ENCODE measurements at places on chromosomes 1 and 21.

- DNase-seq: no peak
These were observed 127.9 kb downstream of the ZNF326 start for GRCh38 chr1:90122654-90123340.

- DNase-seq: no peak
These were observed 283.9 kb downstream of the PBX1 start for GRCh38 chr1:164842870-164843269.

GRCh38 chr1:153483776-153484175 lies 23.3 kb upstream of the S100A7 start:
- DNase-seq: no peak

DNA sequence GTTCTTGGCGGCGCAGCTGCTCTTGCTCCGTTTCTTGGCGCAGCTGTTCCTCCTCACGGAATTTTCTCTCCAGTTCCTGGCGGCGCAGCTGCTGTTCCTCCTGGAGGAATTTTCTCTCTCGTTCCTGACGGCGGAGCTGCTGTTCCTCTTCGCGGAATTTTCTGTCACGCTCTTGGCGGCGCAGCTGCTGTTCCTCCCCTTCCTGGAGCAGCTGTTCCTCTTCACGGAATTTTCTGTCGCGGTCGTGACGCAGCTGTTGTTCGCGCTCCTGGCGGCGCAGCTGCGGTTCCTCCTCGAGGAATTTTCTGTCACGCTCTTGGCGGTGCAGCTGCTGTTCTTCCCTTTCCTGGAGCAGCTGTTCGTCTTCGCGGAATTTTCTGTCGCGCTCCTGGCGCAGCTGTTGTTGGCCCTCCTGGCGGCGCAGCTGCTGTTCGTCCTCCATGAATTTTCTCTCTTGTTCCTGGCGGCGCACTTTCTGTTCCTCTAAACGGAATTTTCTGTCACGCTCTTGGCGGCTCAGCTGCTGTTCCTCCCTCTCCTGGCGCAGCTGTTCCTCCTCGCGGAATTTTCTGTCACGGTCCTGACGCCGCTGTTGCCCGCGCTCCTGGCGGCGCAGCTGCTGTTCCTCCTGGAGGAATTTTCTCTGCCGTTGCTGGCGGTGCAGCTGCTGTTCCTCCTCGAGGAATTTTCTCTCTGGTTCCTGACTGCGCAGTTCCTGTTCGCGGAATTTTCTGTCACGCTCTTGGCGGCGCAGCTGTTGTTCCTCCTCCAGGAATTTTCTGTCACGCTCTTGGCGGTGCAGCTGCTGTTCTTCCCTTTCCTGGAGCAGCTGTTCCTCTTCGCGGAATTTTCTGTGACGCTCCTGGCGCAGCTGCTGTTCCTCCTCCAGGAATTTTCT lies 7.0 kb downstream of the TCHH start:
- DNase-seq: no peak

DNA sequence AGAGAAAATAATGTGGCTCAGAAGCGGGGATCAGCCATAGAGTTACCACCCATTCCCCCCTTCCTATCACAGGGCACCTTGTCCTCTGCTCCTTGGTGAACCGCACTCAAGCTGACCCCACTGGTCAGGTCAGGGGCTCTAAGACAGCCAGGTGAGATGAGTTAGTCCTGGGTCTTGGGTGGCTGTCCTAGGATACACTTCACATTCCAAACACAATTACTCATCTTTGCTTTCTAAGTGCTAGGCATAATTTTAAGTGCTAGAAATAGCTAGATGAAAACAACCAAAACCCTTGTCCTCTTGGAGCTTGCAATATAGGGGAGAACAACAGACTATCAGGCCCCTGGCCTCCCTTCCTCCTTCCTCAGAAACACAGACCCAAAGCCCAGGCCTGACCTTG lies 7.8 kb upstream of the MUTYH start:
- no peak for DNase-seq

DNA sequence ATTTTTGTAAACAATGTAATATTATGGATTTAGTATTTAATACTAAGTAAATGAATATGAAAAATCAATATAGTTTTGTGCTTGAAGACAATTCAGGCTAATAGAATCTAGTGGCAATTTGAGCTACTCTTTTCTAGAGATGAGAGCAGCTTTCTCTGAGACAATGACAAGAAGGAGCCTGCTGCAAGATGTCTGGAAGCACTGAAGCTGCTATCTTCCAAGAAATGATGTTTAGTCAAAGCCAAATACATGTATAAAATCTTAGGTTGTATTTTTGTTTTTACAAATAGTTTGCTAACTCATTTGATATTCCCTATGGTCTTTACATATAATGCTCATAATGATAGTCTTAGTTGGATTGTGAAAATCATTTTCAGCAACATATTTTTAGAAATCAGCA lies 103.9 kb upstream of the COL24A1 start:
- no peak for DNase-seq

- DNase-seq: peak; percentile 6
These were observed 61.0 kb downstream of the DNTTIP2 start for GRCh38 chr1:93817819-93818569.

DNA sequence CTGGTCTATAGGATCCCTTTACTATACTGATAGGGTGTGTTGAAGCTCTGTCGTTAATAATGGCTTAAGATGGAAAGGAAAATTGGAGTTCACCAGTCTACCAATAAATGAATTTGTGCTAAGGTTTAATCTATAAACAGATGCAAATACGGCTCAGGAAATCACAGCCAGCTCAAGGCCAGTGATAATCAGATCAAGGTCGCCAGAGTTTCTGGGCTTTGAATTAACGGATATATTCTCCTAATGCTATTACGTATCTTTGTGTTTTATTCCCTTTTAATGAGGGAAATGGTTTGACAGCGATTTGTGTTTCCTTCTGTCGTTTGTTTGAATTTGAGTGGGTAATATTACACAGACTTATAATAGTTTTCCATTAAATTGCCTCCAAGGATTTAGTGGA lies 279.6 kb downstream of the BACH1 start:
- DNase-seq: no peak

DNA sequence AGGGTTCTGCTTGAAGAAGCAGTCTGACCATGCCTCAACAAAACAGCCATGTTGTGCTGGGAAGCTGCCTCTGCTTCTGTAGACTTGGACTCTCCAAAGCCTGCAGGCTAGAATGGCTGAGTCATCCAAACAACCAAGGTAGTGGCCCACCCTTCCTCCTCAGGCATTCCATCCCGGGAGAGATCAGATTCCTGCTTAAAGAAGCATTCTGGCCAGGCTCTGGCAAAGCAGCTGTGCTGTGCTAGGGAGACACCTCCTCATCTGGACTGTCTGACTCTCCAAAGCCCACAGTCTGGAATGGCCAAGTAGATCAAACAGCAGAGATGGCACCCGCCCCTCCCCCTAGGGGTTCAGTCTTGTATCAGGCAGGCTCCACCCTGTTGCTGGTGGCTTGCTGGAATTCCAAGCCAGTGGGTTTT lies 38.3 kb upstream of the F3 start:
- DNase-seq: no peak

GRCh38 chr1:58997060-58997411 lies 213.2 kb upstream of the JUN start:
- no peak for DNase-seq

GRCh38 chr1:6672558-6672957 lies 29.1 kb downstream of the DNAJC11 start:
- no peak for DNase-seq

DNA sequence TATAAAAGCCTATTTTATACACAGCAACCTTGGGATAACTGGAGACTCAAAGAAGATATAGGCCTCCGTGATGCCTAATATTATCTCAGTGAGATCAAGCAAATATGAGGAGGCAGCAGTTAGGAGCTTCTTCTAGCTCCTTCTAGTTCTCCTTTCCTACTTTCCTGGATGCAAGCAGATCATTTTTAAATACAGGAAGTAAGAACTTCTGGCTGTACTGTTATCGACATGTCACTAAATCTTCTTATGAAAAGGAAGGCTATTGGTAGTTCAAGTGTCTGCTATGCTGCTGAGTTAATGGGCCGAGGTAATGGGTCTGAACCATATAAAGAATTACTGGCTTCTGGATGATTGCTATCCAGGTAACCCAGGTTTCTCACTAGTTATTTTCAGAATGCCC lies 15.9 kb downstream of the HSPA13 start:
- DNase-seq: no peak

DNA sequence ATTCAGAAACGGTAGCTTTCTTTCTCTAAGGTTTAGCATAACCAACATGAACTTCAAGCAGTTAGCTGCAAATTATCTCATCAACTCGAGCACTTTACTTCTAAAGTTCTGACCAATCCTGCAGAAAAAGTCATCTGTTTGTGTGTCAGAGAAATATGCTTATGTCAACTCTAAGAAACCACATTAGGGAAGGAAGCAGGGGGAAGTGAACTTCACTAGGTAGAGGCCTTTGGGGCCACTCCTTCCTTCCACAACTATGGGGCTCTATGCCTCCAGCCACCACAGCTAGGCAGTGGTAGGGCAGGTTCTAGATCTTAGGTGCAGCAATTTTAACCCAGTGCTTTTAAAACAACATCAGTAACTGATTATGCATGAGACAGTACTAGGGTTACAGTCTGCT lies 375.9 kb downstream of the DSCAM start:
- DNase-seq: no peak

- no peak for DNase-seq
These were observed 1.5 kb downstream of the RPS6KA1 start for GRCh38 chr1:26530895-26531598.

DNA sequence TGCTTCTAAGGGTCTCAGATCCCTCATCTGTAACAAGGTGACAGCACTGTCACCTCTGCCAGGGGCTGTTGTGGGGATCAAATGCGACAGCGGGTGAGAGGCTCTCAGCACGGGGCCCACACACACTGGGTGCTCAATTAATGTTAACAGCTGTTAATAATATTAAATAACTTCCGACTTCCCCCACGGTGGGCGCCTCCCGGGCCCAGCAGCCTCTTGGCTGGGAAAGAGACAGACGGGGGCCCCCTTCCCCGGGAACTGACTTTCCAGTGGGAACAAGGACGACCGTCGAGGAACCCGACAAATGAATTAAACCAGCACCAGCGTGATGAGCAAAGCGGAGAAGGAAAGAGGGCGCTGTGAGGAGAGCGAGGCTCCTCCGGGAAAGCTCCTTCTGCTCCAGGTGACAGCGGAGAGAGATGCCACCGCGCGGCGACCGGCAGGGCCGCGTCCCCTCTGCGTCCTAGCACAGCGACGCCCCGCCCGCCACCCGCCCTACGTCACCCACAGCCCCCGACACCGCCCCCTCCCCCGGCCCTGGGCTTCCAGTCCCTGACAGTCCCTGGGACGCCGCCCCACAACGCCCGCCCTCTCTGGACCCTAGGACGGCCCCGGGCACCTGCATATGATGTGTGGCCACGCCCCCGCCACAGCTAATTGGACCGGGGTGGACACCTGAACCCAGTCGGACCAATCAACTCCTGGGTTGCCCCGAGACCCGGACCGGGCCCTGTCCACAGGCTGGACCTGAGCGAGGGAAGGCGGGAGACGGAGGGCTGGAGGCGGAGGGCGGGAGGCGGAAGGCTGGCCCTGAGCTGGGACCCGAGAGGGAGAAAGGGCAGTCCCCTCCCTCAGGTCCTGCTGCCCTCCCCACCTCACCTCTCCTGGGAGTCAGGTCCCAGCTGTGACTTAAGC lies 38.2 kb downstream of the MATN1 start:
- peak; percentile 12 for DNase-seq

GRCh38 chr1:89311757-89312156 lies 39.1 kb upstream of the GBP5 start:
- no peak for DNase-seq

- DNase-seq: no peak
These were observed 12.3 kb downstream of the BCAR3 start for GRCh38 chr1:93669369-93669768.

DNA sequence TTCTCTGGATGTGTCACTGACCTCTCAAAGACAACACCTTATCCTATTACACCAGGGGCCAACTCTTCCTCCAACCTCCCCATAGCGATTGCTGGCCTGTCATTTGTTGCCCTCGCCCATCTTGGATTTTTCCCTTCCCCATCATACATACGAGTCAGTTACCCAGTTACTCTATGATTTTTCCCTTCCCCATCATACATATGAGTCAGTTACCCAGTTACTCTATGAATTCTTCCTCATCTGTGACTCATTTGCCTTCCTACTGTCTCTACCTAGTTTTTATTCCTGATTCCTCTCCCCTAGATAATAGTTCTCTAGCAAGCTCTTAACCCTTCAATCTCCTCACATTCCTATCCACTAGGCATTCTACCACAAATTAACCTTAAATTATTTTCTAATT lies 178.8 kb downstream of the NR5A2 start:
- DNase-seq: no peak

- DNase-seq: no peak
These were observed 54.6 kb downstream of the TENT5C start for GRCh38 chr1:117660271-117660965.

- DNase-seq: no peak
These were observed 834.0 kb downstream of the USP25 start for GRCh38 chr21:16563795-16564194.

DNA sequence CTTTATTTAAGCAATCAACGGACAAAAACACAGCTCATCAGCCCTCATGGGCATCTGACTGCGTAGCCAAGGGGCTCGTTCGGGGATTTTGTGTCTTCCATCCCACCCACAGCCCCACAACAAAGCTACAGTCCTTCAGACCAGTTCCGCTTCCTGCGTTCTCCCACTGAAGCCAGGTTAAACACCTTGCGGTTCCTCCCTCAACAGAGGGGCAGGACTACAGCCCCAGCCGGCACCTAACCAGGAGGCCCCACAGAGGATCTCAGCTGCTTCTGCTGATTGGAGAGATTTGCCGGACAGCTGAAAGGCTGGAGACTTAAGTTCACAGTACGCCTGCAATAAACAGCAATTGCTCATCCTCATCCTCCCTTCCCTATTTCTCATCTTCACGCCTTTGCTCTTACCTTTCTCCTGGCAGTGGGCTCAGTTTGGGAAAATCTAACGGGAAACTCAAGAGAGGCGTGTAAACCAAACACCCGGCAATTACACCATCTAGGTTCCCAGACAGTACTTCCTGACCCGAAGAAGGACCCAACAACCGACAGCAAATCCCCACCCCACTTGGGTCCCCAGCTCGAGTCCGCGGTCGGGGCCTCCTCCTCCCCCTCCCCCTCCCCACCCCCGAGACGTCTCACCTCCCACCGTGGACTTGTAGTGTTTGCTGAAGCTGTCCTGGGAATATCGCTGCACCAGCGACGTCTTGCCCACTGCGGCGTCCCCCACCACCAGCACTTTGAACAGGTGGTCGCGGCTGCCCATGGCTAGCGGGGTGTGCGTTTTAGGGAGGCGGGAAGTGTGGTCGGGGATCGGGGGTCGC lies 876 bp downstream of the RAB29 start:
- peak; percentile 34 for DNase-seq

- no peak for DNase-seq
These were observed 75.1 kb upstream of the SIPA1L2 start for GRCh38 chr1:232704694-232705680.

DNA sequence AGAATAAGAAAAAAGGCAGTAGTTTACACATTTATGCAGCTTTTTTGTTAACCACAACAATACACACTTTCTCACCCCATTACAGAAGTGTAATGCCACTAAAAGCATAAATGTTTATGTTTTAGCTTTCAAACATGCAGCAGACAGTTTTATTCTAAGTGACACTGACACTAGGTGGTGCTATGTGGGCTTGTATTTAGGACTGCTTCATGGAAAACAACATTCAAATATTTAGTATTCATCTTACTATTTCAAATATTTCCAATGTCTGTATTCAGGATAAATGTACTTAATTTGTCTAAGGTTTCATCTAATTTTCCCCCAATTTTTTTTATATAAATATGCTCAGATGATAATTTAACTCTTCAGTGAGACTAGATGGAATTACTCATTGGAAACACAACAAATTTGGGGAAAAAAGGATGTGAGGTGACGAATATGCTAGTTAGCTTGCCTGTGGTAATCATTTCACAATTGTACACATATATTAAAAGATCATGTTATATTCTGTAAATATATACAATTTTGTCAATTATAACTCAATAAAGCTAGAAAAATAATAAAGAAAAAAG lies 71.4 kb downstream of the USP1 start:
- no peak for DNase-seq

All from activated CD4-positive, alpha-beta T cell treated with anti-CD3 and anti-CD28 coated beads, Interleukin-2, amount 50 U/mL, for 1 hour (primary cell).